ENCODE measurements at places on chromosomes 6 and 20. TPM values are rescaled to one million over a fixed set of nuclear protein-coding genes. Genes with fewer than 3 reads are reported as not detected.

FAM83C gene
- 0.28 TPM for total RNA-seq

NDUFAF4 gene
- total RNA-seq: 29.9 TPM

ERVFRD-1 gene
- total RNA-seq: not detected

CITED2 gene
- total RNA-seq: 117 TPM

EPHA7 gene
- 8.7 TPM for total RNA-seq

PPARD gene
- 24.1 TPM for total RNA-seq

PBOV1 gene
- total RNA-seq: not detected
